ENCODE measurements at places on chromosomes 2 and 18. TPM values are rescaled to one million over a fixed set of nuclear protein-coding genes. Genes with fewer than 3 reads are reported as not detected.
A peak's percentile ranks its signal among the peaks of the same experiment; 100 is the strongest.

Gene TTN
- 3.7 TPM for total RNA-seq

Gene NEB
- 5.7 TPM for total RNA-seq

Gene RSAD2
- 12.0 TPM for total RNA-seq

Gene FAM210A
- total RNA-seq = 5.4 TPM

Gene ST6GAL2
- not detected for total RNA-seq

Gene CD207
- not detected for total RNA-seq

Gene PPP1R1C
- not detected for total RNA-seq

Gene DYNAP
- not detected for total RNA-seq

Gene CERKL
- not detected for total RNA-seq

- no peak overlapping the region for H3K4me3 ChIP-seq
- DNase-seq = no peak
- H3K36me3 ChIP-seq = no peaks in the 10 kb centered on the region
- no peaks in the 10 kb centered on the region for H3K27me3 ChIP-seq
- no peaks in the 10 kb centered on the region for H3K4me1 ChIP-seq
These were observed 358.4 kb upstream of the NRP2 start for GRCh38 chr2:205323929-205324328.

GRCh38 chr2:60958800-60959199 lies 58.7 kb upstream of the PEX13 start:
- no peak overlapping the region for H3K27ac ChIP-seq
- no peaks in the 10 kb centered on the region for H3K27me3 ChIP-seq
- peaks cover 10% of the 10 kb centered on the region for H3K4me1 ChIP-seq
- no peaks in the 10 kb centered on the region for H3K36me3 ChIP-seq
- no peak for DNase-seq
- no peak overlapping the region for H3K4me3 ChIP-seq

DNA sequence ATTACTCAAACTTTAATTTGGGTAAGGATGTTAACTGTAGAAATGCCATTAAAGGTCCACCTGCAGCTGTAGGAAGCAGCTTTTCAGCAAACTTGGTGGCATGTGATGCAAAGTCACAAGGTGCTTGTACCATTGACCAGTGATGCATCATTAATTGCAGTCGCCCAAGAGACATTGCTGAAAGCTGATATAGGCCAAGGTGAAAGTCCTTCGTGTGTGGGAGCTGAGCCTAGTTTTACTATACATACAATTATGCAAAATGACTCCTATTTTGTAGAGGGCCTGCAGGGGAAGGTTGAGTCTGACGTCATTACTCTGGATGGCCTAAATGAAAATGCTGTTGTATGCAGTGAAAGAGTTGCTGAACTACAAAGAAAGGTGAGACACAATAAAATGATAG lies 40.5 kb downstream of the ALMS1 start:
- H3K4me1 ChIP-seq = no peaks in the 10 kb centered on the region
- H3K27me3 ChIP-seq = no peaks in the 10 kb centered on the region
- no peak overlapping the region for H3K27ac ChIP-seq
- DNase-seq = no peak

GRCh38 chr18:10138719-10139118 lies 224.9 kb downstream of the VAPA start:
- no peaks in the 10 kb centered on the region for H3K36me3 ChIP-seq
- H3K27ac ChIP-seq = no peak overlapping the region
- no peak for DNase-seq

- H3K4me1 ChIP-seq = no peaks in the 10 kb centered on the region
- DNase-seq = no peak
These were observed 124.7 kb downstream of the RAPGEF4 start for GRCh38 chr2:172860336-172860707.

DNA sequence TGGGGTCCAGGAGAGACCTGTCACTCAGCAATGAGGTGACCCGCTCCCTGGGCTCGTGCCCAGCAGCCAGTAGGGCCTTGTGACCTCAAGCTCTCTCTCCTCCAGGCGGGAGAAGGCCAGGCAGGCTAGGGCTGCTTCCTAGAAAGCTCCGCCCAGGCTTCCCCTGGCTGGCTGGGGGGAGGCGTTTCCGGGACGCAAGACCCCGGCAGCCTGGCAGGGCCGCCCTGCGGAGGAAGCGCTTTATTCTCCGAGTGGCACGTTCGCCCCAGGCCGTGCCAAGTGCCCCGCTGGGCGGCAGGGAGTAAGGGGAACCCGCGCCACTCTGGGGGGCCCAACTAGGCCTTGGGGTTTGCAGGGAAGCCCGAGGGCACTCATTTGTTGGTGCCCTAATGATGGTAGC lies 21.2 kb upstream of the EPAS1 start:
- no peak overlapping the region for H3K27ac ChIP-seq
- DNase-seq = peak; percentile 29
- H3K4me1 ChIP-seq = peaks cover 6% of the 10 kb centered on the region
- peaks cover 12% of the 10 kb centered on the region for H3K27me3 ChIP-seq

GRCh38 chr2:51231071-51231470 lies 199.1 kb upstream of the NRXN1 start:
- H3K27ac ChIP-seq = no peak overlapping the region
- no peaks in the 10 kb centered on the region for H3K4me1 ChIP-seq
- no peak for DNase-seq
- H3K36me3 ChIP-seq = no peaks in the 10 kb centered on the region

- no peaks in the 10 kb centered on the region for H3K4me1 ChIP-seq
- H3K27me3 ChIP-seq = no peaks in the 10 kb centered on the region
- H3K36me3 ChIP-seq = no peaks in the 10 kb centered on the region
- no peak for DNase-seq
These were observed 8.7 kb downstream of the RPRD1A start for GRCh38 chr18:36058674-36059073.

- no peak overlapping the region for H3K27ac ChIP-seq
- no peaks in the 10 kb centered on the region for H3K27me3 ChIP-seq
- H3K4me1 ChIP-seq = no peaks in the 10 kb centered on the region
- no peak overlapping the region for H3K4me3 ChIP-seq
- no peaks in the 10 kb centered on the region for H3K36me3 ChIP-seq
These were observed 16.1 kb upstream of the GNAL start for GRCh38 chr18:11672846-11673454.

DNA sequence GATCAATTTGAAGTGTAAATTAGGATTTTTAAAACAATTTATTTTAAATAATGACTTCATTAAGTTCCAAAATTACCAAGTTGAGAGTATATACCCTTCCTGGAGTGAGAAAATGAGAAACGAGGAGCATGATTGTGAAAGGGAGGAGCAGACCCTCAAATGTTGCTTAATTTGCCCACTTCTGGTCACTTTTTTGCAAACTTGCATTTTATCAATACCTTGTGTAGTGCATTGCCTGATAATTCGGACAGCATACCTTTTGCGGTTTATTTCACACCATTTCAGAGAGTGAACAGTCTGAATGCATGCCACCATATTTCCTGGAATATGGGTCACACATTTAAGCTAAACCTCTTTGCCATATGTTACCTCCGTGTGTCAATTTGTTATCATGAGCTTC lies 669.7 kb downstream of the RNF144A start:
- H3K27me3 ChIP-seq = no peaks in the 10 kb centered on the region
- no peak overlapping the region for H3K4me3 ChIP-seq
- H3K36me3 ChIP-seq = no peaks in the 10 kb centered on the region
- no peak overlapping the region for H3K27ac ChIP-seq
- DNase-seq = no peak

DNA sequence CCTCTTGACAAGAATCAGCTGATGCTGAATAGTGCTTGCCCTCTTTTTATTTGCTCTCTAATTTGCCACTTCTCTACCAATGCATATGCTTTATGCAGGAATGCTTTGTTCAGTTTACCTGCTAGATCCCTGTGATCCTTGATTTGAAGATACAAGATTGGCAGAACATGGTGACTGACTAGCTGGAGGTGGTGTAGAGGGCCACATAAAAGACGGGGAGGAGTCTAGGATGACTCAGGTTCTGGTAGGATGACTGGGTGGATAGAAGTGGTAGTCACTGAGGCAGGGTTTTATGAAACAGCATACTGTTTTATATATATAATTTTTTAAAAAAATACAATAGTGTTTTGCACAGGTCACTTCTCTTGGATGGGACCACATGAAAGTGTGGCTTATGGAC lies 6.3 kb upstream of the ADGRF3 start:
- no peak for DNase-seq
- H3K4me3 ChIP-seq = no peak overlapping the region
- no peaks in the 10 kb centered on the region for H3K36me3 ChIP-seq
- H3K27me3 ChIP-seq = no peaks in the 10 kb centered on the region

DNA sequence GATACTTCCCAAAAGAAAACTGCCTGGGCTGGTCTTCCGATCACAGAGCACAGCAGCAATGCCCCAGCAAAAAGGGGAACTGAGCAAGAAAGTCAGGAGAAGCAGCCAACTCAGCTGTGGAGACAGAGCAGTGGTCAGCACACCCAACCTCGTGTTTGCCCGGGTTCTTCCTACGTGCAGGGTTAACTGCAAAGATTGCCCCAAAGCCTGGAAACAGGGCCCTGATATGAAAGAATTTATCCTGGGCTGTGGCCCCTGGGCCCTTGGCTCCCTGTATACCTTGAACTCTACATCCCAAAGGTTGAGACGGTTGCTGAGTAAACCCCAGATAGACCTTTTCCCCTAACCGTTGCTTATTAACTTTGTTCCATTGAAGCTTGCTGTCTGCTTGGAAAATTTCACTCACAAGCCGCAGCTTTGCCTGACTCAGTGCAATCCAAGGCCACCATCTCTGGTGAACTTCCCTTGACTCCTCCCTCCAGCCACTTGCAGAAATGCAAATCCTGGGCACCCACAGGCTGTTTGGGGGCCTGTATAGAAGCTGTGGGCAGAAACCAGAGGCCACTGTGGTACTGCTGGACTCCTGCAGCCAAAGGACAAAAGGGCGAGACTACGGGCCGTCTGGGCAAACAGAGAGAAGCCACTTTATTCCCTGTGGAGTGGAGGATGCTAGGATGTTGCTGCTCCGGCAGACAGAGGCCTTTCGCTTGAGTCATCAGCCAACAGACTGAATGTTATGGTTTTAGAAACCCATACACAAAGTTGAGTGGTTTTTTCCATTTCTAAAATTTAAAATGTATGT lies 18.2 kb downstream of the NRP2 start:
- H3K4me1 ChIP-seq = peaks cover 8% of the 10 kb centered on the region
- no peak for DNase-seq
- no peaks in the 10 kb centered on the region for H3K36me3 ChIP-seq
- no peak overlapping the region for H3K4me3 ChIP-seq

DNA sequence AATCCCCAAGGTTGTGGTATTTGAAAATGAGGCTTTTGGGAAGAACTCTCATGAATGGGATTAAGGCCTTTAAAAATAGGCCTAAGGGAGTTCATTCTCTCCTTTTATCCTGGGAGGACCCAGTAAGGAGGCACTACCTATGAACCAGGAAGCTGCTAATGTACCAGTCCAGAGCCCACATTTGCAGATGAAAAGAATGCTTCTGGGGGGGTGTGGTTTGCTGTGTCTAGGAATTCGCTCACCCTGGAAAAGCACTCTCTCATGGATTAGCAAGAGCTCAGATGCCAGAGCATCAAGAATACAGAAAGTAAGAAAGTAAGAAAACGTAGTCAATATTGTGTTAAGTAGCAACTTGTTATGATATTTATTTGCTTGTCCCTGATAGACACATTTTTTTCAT lies 785.7 kb upstream of the GYPC start:
- H3K4me1 ChIP-seq = no peaks in the 10 kb centered on the region
- no peak overlapping the region for H3K27ac ChIP-seq
- H3K4me3 ChIP-seq = no peak overlapping the region

- H3K27me3 ChIP-seq = no peaks in the 10 kb centered on the region
- no peaks in the 10 kb centered on the region for H3K4me1 ChIP-seq
- no peak overlapping the region for H3K27ac ChIP-seq
- H3K36me3 ChIP-seq = no peaks in the 10 kb centered on the region
- DNase-seq = no peak
- H3K4me3 ChIP-seq = no peak overlapping the region
These were observed 49.2 kb upstream of the TEX51 start for GRCh38 chr2:126849486-126849885.

GRCh38 chr2:233121856-233122255 lies 61.7 kb downstream of the INPP5D start:
- no peak overlapping the region for H3K4me3 ChIP-seq
- DNase-seq = no peak
- no peaks in the 10 kb centered on the region for H3K27me3 ChIP-seq
- peaks cover 58% of the 10 kb centered on the region for H3K4me1 ChIP-seq

GRCh38 chr18:42182728-42183700 lies 228.0 kb downstream of the PIK3C3 start:
- H3K4me1 ChIP-seq = no peaks in the 10 kb centered on the region
- no peak for DNase-seq
- no peak overlapping the region for H3K4me3 ChIP-seq
- H3K27ac ChIP-seq = no peak overlapping the region
- H3K36me3 ChIP-seq = no peaks in the 10 kb centered on the region

GRCh38 chr2:178306352-178307073 lies 112.2 kb downstream of the OSBPL6 start:
- H3K27me3 ChIP-seq = no peaks in the 10 kb centered on the region
- peak; percentile 39 for DNase-seq
- H3K4me1 ChIP-seq = no peaks in the 10 kb centered on the region

GRCh38 chr2:221461901-221462300 lies 110.2 kb downstream of the EPHA4 start:
- H3K4me3 ChIP-seq = no peak overlapping the region
- no peak overlapping the region for H3K27ac ChIP-seq
- DNase-seq = no peak
- peaks cover 27% of the 10 kb centered on the region for H3K4me1 ChIP-seq

DNA sequence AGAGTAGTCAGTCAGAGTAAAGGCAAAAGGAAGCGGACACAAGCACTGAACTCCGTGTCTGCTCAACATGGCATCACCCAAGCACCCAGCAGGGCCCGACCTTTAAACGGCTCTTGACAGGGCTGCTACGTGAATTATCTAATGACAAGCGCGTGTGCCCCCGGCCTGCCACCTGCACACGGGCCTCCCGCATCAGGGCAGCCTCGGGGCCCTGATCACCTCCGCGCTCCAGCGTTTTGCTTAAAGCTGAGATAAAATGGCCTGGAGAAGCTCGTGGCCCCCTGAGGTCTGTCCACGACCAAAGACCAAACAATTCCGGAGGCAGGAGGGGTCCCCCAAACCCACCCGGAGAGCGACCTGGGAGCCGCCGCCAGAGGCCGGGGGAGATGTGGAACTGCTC lies 376 bp downstream of the NDUFA10 start:
- H3K27ac ChIP-seq = peak overlapping the region; percentile 80
- no peaks in the 10 kb centered on the region for H3K27me3 ChIP-seq
- peak overlapping the region; percentile 100 for H3K4me3 ChIP-seq
- peaks cover 16% of the 10 kb centered on the region for H3K36me3 ChIP-seq
- peaks cover 12% of the 10 kb centered on the region for H3K4me1 ChIP-seq

DNA sequence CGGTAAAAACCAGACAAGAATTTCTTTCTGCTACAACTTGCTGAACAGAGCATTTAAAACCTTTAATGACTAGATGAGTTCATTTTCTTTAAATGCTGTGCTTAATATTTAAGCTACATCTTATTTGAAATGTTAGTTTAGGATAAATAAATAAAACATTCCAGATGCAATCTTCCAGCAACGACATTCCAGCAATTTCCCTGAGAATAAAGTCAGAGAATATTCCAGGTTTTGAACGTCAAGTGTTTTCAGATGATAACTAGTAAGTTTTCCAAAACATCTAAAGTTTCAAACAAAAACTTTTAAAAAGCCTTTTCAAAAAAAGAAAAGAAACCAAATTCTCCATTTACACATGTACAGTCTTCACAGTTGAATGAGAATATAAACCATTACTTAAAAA lies 104.8 kb downstream of the PPP1R1C start:
- H3K4me3 ChIP-seq = no peak overlapping the region
- H3K4me1 ChIP-seq = no peaks in the 10 kb centered on the region
- no peaks in the 10 kb centered on the region for H3K36me3 ChIP-seq
- no peak overlapping the region for H3K27ac ChIP-seq

Measured in natural killer cell (primary cell).